Adipocyte (in vitro differentiated cells): ENCODE measurements at places on chromosomes 3 and 15.

GRCh38 chr3:47420044-47420430, 39.2 kb downstream of the PTPN23 start:
- no peak for DNase-seq

- no peak for DNase-seq
Measured at GRCh38 chr3:118986734-118987133, 47.9 kb downstream of the IGSF11 start.

DNA sequence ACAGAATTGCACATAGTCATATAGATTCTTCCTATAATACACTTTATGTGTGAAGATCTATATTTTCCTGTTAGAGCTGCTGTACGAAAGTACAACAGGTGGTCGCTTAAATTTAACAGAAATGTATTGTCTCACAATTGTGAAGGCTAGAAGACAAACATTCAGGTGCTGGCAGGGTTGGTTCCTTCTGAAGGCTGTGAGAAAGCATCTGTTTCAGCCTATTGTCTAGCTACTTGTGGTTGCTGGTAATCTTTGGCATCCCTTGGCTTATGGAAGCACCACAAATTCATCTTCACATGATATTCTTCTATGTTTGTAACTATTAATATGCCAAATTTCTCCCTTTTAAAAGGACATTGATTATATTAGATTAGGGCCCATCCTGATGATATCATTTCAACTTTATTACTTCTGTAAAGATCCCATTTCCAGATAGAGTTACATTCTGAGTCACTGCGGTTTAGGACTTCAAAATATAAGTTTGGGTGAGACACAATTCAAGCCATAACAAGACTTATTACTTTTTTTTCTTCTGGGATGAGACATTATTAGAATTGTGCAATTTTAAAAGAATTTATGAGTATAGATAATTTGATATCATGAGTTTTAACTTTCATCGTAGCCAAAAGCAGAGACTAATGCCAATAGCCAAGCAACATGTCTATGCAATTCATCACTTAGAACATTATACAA, 248.1 kb upstream of the BCHE start:
- no peak for DNase-seq

DNA sequence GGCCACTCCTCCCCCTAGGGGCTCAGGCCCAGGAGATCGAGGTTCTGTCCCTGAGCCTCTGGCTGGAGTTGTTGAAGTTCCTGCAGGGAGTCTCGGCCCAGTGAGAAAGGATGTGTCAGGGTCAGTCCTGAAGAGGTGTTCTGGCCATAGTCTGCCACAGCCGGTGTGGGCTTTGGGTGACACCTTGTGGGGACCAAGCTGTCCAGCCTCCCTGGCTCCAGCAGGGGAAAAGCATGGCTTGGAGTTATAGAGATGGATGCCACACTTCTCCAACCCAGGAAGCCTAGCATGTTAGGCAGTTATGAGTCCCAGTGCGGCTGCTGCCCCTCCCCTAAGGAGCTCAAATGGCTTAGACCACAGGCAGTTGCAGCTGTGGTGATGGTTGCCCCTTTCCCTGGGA, 945.6 kb upstream of the GBE1 start:
- no peak for DNase-seq

DNA sequence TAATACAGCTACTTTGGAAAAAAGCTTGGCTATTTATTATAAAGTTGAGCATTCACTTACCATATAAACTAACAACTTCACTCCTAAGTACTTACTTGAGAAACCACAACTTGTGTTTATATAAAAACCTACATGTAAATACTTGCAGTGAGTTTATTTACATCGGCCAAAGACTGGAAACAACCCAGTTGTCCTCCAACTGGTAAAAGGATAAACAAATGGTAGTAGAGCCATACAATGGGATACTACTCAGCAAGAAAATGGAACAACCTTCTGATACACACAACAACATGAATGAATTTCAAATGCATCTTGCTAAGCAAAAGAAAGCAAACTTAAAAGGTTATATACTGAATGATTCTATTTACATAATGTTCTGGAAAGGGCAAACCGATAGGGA, 63.7 kb downstream of the SLC7A14 start:
- no peak for DNase-seq

GRCh38 chr3:5213574-5213966, 26.1 kb downstream of the EDEM1 start:
- DNase-seq, result no peak

GRCh38 chr15:96274698-96275097, 55.8 kb upstream of the NR2F2 start:
- peak; percentile 53 for DNase-seq

DNA sequence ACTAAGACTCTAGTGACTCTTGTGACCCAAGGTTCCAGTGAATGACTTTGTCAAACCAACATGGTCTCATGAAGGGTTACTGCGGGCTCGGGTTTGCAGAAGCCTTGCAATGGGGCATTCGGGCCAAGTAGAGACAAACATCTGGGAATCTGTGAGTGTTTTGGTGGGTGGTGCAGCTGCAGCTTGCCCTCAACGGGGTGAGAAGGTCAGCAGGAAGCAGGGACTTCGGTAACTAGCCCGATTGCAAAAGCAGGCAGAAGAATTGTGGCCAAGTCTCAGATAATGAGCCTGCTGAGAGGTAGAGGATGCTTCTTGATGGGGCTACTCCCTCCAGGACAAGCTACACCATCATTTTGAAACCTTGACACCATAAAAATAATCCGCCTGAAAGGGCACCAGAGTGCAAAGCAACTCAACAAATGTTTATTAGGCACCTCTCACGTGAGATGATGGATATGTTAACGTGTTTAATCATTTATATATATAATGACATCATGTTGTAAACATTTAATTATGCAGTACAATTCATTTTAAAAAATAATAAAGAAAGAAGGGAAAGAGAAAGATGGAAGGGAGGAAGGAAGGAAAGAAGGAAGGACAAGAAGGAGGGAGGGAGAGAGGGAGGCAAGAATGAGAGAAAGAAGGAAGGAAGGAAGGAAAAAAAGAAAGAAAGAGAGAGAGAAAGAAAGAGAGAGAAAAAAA, 263.9 kb upstream of the IGF1R start:
- DNase-seq, result no peak

DNA sequence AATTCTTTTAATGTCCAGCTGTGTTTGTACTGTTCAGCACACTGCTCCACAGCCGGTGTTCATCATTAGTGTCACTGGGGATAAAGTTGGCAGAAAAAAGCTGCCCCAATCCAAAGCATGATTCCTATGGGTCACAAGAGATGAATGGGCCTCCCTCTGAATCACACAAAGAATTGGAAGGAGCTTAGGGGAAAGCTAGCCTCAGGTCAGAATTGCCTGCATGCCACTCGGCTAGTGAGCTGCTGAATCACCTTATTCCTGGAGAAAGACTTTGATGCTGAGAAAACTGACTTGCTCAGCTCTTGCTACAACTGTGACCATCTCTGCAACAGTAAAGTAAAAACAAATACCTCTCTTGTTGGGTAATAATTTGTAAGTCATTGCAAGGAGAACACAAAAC, 3.5 kb downstream of the CCK start:
- DNase-seq, result peak; percentile 62

- no peak for DNase-seq
Measured at GRCh38 chr3:171095063-171095462, 68.5 kb upstream of the SLC2A2 start.

DNA sequence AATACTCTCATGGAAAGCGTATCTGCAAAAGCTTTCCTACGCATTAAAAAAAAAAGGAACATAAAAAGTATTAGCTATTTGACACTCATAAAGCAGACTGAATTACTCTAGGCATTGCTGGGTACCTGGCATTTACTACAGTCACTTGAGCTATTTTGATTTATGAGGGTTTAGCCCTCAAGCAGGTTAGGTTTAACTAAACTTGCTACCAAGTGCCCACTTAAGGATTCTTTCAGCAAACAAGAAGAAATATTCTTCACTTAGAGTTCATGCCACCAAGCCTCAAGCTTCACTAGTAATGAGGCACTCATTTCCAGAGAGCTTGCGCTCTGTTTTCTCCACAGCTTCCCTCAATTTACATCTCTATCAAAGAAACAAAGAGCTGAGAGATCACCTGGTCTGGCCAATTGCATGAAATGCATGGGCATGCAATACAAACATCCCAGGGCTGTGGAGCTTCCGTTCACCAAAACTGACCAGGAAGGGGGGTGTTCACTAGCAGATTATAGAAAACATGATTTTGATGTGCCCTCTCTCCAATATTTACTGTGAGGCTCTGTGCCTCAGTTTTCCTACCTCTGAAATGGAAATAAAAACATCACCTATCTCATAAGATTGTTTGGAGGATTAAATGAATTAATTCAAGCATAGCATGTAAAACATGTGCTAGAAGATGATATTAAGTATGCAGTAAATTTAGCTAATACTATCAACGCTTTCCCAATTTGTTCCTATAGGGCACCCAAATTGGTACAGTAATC, 217.3 kb downstream of the RORA start:
- no peak for DNase-seq

DNA sequence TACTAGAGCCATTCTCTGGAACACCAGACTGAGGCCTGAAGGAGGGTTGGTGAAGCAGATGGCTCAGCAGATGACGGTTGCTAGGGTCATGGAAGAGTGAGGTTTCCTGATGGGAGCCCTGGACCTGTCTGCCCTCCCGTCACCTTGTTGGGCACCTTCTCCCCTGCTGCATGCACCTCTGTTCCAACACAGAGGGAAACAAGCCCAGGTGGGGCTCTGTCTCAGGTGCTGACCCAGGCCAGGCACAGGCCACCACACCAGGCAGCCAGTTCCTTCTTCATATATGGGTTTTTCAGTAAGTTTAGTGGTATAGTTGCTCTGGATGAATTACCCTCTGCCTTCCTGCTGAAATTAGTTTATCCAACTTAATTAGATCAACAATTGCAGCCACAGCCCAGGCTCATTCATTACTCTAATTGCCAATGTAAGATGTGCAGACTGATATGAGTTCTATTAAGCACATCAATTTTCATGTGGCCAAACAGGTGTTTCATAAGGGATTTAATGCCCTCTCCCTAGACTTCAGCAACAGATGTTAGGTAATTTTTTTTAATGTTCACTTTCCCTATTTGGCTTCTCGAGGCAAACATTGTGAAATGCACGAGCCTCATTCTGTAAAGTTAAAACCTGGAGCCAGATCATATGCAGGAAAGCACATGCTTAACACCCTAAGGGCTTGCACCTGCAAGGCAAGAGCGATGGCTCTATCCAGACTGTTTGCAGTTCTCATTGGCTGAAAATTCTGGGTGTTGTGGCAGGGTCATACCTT, 174.8 kb downstream of the CHDH start:
- DNase-seq, result no peak

DNA sequence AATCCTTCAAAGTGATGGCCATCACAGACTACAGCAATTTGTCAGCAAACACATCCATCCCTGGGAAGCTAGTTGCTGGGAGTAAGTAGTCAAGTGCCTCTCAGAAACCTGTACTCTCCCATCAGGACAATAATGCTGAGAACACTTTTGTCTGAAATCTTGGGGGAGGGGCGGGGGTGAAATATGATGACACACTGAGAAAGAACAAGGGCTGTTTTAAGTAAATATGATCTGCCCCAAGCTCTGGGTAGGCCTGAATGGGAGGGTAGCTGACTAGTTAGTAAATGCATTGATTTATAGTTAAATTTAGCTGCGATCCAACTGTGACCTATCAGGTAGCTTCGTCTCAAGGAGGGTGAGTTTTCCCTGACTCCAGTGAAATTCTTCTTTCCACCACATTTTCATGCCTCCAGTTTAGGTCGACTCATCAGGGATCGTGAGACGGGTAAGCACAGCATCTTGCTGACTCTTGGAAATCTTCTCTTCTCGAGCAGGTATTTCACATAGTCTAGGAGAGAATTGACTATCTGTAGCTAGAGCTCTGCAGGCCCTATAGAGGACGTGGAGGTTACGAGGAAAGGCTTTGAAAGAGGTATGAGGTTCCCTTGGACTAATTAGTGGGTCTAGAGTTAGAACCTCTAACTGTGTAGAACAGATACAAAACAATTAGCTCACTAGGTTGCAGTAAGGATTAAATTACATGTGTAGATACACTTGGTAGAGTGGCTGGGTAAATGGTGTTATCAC, 213.4 kb upstream of the SLC2A2 start:
- no peak for DNase-seq

GRCh38 chr3:41848753-41849574, 112.9 kb downstream of the ULK4 start:
- DNase-seq, result no peak

- peak; percentile 32 for DNase-seq
Measured at GRCh38 chr3:632571-633170, 436.1 kb downstream of the CHL1 start.

DNA sequence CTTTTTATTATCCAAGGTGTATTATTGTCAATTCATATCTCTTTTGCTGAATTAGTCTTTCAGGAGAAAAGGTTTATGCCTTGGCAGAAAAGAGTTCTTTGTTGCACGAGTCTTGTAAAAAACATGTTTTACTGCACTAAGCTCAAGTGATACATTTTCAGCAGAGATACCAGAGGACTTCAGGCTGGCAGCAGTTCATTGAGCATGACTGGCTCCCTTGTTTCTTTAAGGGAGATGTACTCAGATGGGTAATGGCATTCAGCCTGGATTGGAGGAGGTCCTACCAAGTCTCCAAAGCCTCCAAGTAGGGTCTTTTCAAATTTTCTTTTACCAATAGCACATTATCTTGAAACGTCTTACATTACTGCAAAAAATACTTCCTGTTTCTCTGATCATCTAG, 400.1 kb downstream of the NSUN3 start:
- DNase-seq, result no peak

GRCh38 chr15:40990789-40991188, 37.5 kb downstream of the CHAC1 start:
- DNase-seq, result no peak

DNA sequence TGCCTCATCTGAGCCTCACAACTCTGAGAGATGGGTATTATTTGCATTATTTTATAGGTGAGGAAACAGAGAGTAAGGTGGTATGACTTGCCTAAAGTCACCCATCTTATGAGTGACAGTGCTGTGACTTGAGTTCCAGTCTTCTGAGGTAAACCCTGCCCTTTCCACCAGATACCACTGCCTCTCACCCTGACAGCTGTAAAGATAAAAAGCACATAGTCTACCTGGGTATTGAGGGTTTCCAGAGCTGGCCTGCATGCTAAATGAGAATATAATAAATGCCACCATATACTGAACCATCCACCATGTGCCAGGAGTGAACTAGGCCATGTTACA, 25.6 kb downstream of the RASGRP1 start:
- DNase-seq, result no peak

- DNase-seq, result peak; percentile 96
Measured at GRCh38 chr3:124860599-124860998, 26.6 kb downstream of the ITGB5 start.

DNA sequence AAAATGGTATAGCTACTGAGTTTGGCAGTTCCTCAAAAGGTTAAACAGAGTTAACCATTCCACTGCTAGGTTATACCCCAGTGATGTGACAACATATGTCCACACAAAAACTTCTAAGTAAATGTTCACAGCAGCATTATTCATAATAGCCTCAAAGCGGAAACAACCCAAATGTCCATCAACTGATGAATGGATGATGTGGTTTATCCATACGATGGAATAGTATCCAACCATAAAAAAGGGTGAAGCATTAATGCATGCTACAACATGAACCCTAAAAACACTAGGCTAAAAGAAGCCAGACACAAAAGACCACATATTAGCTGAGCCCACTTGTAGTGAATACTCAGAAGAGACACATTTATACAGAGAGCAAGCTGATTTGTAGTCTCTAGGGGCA, 9.0 kb downstream of the XXYLT1 start:
- DNase-seq, result no peak
